ENCODE measurements at places on chromosomes 4 and X. TPM values are rescaled to one million over a fixed set of nuclear protein-coding genes. Genes with fewer than 3 reads are reported as not detected.

The SPATA4 gene
- 0.19 TPM for total RNA-seq

The SORCS2 gene
- 4.6 TPM for total RNA-seq

The CFI gene
- 0.43 TPM for total RNA-seq

The RIPPLY1 gene
- total RNA-seq: 0.11 TPM

The BEX1 gene
- not detected for total RNA-seq

The FGA gene
- total RNA-seq: 17.4 TPM

The PDZD4 gene
- total RNA-seq: 3.4 TPM

The GAGE12H gene
- not detected for total RNA-seq

The FATE1 gene
- not detected for total RNA-seq

The RBMXL3 gene
- total RNA-seq: not detected

The SPANXA2 gene
- total RNA-seq: 0.40 TPM

The LINC00632 gene
- 1.3 TPM for total RNA-seq

The ADGRG4 gene
- not detected for total RNA-seq

The ZRSR2 gene
- total RNA-seq: 10.2 TPM

The CLGN gene
- 4.2 TPM for total RNA-seq

The COQ2 gene
- total RNA-seq: 21.3 TPM

The HTRA3 gene
- 20.3 TPM for total RNA-seq

The PRRG3 gene
- total RNA-seq: not detected

The TRIM61 gene
- total RNA-seq: not detected

The MXRA5 gene
- total RNA-seq: not detected

The MND1 gene
- total RNA-seq: 13.3 TPM

The RADX gene
- 0.07 TPM for total RNA-seq

The ITGB1BP2 gene
- 0.88 TPM for total RNA-seq

The POU4F2 gene
- not detected for total RNA-seq

The CENPC gene
- total RNA-seq: 2.8 TPM

The LARP1B gene
- total RNA-seq: 11.7 TPM

The COX7B2 gene
- not detected for total RNA-seq

The HSFX3 gene
- total RNA-seq: not detected

The TLR1 gene
- 0.24 TPM for total RNA-seq

The TENM3 gene
- total RNA-seq: 1.8 TPM

The TMA16 gene
- 20.2 TPM for total RNA-seq

The UGT2B10 gene
- total RNA-seq: 0.09 TPM

The NALF2 gene
- total RNA-seq: 6.0 TPM

The KIT gene
- total RNA-seq: not detected

The MTNR1A gene
- 0.35 TPM for total RNA-seq

The FGD1 gene
- 7.7 TPM for total RNA-seq

The MAGEE1 gene
- total RNA-seq: 4.0 TPM

The MAGEB16 gene
- not detected for total RNA-seq

The ZCCHC18 gene
- total RNA-seq: 0.17 TPM

The CXorf65 gene
- not detected for total RNA-seq

The ARHGAP24 gene
- 5.7 TPM for total RNA-seq

The PFKFB1 gene
- total RNA-seq: not detected

Data from A549 treated with GW870086 at 1 μM for 4 hours (cell line).